ENCODE measurements at places on chromosomes 5 and 9.

DNA sequence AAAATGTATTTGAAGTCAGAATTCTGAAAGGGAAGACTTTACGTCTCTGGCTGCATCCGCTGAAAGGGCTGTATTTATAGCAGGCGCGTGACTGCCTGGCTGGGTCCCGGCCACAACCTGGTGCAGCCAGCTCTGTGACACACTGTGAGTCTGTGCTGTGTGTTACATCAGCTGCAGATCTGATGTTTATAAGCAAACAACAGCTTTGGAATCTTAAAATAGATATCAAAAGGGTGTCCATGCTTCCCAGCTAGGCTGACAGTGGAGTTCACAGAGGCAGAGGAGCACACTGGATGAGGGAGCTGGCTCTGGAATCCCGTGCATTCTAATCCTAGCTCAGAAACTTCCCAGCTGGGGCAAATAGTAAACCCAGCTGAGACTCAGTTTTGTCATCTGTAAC is 433.4 kb upstream of the BRINP1 start:
- peak; percentile 84 for DNase-seq

- DNase-seq, result no peak
Observed at GRCh38 chr5:52989025-52989780, at the start of gene ITGA2. ITGA2 (plus strand) TSS chr5:52989352; CDS start chr5:52989469, 117 bp downstream.

DNA sequence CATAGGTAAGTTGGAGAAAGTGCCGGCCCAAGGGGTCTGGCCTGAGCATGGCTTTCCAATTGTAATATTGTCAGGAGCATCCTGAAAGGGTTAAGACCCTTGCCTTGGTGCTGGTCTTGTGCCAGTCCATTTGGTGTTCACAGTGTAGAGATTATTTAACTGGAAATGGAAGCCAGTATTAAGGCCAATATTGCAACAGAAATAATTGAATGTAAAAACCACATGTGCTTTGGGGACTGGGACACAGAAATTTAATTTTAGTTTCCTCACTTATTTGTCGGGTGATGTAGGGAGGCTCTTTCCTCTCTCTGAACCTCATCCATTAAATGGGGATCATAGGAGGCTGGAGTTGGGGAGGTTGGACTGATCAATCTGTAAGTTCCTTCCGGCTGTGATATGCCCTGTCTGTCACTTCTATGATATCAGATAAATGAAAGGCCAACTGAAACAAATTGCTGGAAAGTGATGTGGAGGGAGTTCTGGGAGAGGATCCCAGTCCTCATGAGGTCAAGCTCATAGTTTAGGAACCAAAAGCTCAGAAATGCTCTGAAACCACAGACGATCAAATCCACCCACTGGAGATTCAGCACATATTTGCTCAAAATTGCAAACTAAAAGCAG is 54.8 kb upstream of the COL15A1 start:
- DNase-seq, result no peak

DNA sequence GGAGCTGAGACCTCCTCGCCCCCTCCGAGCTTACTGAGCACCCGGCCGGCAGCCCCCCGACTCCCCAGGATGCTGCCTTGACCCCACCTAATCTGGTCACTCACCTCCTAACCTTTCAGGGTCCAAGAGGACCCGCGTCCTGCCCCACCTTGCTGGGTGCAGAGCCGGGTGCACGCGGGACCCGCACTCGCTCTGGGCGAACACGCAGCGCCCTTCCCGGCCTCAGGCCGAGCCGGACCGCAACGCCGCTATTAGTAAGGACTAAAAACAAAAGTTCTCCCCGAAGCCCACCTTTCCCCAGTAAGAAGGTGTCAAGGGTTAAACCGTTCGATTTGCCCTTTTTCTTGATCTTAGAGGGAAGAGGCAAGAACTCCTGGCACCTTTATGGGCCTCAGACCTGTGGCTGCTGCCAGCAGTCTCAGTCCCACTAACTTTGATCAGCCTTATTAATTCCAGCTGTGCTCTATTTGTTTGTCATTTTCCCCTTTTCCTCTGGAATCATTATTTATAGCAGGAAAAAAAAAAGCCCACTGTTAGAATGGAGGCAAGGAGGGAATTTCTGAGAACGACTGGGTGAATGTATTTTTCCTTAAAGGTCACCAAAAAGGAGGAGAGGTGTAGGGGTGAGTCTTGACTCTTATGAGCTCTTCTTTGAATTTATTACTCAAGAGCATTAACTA is 10.5 kb downstream of the IRX2 start:
- no peak for DNase-seq

- no peak for DNase-seq
Observed at GRCh38 chr9:125745018-125745417, 2.2 kb upstream of the PBX3 start.

GRCh38 chr9:126009047-126009446 is 261.9 kb downstream of the PBX3 start:
- DNase-seq, result no peak

DNA sequence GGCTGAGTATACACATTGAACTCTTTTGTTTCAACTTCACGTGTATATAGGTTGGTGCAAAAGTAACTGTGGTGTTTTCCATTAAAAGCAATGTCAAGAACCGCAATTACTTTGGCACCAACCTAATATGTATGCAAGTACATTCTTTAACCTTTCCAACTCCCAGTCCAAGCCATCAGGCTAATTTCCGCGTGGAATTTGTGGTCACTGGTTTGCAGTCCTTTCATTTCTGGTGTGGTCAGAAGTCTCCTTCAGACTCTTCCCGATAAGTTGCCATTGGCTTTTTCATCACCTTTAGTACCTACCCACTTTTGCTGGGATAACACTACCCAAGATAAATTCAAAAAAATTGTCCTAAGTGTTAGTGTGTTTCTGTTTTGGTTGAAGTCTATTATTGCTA is 84.0 kb downstream of the RGS3 start:
- no peak for DNase-seq

GRCh38 chr5:64599226-64599625 is 91.1 kb upstream of the SHISAL2B start:
- no peak for DNase-seq

DNA sequence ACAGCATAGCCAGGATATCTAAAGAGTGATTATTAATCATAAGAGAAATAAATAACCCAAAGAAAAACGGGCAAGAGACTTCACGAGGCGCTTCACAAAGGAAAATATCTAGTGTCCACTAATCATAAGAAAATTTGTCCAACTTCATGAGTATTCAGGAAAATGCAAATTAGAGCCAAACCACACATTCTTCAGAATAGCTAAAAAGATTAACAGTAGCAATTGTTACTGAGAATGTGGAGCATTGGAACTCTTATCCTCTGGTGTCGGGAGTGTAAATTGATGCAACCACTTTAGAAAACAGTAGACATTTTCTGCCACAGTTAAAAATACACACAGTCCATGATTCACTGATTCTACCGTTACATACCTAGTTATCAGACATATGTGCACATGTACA is 145.7 kb downstream of the CWC27 start:
- no peak for DNase-seq

Data from globus pallidus (tissue), 1 donor.